ENCODE measurements at places on chromosomes 13 and 19.

GRCh38 chr13:78601124-78601873 is 2.1 kb downstream of the POU4F1 start:
- DNase-seq, result no peak

GRCh38 chr19:56942756-56943155 is 102.2 kb upstream of the PEG3 start:
- no peak for DNase-seq

GRCh38 chr13:33227927-33228647 is 57.5 kb downstream of the STARD13 start:
- DNase-seq, result no peak

DNA sequence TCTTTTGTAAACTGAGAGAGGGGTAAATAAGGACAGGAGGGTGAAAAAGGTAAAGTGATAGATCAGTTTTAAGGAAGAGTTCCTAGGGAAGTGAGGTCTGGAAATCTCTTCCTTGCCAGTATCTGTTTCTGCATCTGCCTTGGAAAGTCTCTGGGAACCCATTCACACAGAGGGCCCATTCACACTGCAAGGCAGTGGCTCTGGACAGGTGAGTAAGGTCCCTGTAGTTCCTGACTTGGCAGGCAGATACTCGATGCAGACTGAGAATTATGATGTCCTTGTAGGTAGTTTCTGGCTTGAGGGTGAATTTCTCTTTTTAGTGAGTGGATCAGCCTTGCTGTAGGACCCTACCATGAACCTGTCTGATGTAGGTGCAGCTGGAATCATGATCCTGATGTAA is 293.3 kb downstream of the NALCN start:
- no peak for DNase-seq

GRCh38 chr19:18894254-18895037 is 1.5 kb downstream of the CERS1 start:
- DNase-seq, result no peak

DNA sequence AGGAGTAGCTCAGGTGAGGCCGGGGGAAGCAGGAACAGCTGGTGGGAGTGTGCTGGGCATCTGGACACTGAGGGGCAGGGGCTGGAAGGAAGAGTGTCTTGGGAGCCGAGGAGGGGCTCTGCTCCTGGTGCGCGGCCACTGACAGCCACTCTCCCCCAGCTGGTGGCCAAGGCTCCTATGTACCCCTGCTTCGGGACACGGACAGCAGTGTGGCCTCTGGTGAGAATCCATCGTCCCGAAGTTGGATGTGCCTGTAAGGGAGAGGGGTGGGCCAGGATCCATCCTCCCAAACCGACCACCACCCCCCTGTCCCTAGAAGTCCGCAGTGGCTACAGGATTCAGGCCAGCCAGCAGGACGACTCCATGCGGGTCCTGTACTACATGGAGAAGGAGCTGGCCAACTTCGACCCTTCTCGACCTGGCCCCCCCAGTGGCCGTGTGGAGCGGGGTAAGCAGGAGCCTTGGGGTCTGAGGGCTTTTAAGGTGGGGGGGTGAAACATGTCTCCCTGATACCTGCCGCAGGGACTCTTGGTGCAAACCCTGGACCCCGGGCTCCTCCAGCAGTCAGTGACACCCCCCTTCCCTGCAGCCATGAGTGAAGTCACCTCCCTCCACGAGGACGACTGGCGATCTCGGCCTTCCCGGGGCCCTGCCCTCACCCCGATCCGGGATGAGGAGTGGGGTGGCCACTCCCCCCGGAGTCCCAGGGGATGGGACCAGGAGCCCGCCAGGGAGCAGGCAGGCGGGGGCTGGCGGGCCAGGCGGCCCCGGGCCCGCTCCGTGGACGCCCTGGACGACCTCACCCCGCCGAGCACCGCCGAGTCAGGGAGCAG is 2.0 kb upstream of the USF2 start:
- no peak for DNase-seq

DNA sequence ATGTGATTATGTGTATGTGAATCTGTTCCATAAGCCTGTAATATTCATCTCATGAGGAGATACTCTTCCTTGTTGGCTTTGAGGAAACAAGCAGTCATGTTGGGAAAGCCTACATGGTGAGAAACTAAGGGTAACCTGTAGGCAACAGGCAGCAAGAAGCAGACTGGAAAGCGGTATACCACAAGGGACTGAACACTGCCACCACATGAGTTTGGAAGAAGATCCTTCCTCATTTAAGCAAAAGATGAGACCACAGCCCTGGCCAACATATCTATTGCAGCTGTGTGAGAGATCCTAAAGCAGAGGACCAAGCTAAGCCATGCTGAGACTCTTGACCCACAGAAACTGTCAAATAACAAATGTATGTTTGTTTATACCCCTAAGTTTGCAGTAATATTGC is 134.8 kb downstream of the B3GLCT start:
- DNase-seq, result no peak

- DNase-seq, result no peak
Observed at GRCh38 chr19:38383184-38383583, 4.7 kb downstream of the GGN start.

DNA sequence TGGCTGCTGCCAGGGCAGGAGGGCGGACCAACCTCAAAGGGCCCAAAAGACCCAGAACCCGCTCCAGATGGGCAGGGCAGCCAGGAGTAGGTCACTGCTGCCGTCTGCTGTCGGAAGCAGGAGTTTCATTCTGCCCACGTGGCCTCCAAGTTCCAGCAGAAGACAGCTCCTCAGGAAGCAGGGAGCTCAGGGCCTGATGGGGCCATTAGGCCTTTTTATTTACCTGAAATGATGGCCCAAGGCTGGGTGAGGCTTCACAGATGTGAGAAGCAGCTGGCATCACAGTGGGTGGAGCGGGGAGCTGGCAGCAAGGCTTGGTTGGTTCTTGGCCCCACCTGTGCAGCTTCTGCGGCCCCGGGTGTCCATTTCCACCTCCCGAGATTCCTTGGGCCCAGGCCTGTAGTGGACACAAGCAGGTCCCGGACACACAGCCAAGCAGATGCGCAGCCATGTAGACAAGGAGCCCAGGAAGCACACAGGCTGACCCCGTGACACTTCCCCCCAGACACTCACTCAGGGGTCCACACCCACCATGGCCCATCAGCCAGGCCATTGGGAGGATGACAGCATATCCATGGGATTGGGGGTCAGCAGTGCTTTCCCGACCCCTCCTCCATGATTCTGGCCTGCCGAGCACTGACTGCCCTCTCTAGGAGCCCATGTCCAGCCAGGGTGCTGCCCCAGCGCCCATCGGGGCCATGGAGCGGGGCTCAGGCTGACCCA is 26.4 kb downstream of the C13orf46 start:
- DNase-seq, result peak; percentile 53

GRCh38 chr19:48372904-48373303 is 8.7 kb downstream of the SYNGR4 start:
- DNase-seq, result peak; percentile 55

DNA sequence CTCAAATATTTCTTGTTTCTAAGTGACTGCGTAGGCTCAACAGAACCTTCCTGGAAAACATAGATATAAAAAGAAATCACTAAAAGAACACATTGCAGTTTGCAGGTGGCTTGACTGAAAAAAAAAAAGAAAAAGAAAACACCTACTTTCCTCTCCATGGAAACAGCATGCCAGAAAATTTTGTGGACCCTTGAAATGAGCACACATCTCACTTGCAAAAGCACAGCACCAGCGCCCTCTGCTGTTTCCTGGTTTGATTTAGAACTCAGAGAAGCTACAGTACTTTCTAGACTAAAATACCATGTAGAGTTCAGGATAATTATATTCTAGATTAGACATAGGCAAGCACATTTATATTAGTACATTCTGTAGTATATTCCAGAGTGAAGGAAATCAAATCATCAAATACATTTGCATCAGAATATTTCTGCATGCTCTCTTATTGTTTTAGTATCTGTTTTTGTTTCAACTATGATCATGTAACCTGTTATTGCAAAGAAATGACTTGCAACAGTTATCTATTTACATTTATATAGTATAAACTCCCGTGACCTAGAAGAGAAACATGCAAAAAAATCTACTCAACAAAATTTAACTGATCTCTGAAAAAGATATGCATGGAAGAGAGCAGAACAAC is 22.3 kb upstream of the XPO4 start:
- peak; percentile 75 for DNase-seq

DNA sequence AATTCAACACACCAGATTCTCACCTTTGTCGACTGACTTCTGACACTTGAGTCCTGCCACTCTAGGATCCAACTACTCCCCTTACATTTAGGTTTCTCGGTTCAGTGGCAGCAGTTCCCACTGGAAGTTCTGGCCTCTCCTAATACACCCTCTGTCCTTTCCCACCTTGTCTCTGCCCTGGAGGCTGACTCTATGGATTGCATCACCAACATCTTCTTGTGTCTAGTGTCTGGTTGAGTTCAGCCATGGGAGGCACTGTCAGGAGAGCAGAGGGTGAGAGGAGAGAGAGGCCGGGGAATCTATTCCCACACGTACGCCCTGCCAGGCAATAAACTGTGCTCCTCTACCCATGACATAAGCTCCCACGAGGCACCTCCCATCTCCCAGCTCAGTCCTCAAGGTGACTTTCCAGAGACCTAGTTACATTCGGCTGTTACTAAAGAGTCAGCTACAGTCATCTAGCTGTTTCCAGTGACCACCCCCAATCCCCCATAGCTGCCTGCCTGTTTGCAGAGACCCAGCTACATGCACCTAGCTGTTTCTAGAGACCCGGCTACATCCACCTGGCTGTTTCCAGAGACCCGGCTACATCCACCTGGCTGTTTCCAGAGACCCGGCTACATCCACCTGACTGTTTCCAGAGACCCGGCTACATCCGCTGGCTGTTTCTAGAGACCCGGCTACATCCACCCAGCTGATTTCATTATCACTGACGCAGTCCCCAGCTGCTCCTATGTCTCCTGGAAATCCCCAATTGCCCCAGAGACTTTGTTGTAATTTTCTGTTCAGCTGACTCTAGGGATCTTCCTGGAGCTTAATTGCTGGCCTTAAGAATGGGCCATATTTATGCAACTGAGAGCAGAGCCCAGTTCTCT is 8.1 kb upstream of the LILRB4 start:
- no peak for DNase-seq

GRCh38 chr13:77811381-77811780 is 107.2 kb downstream of the EDNRB start:
- no peak for DNase-seq

- DNase-seq, result no peak
Observed at GRCh38 chr19:47613165-47614020, 4.5 kb downstream of the BICRA start.

Measured in SW480 (cell line).